ENCODE measurements at places on chromosomes 5 and 9. TPM values are rescaled to one million over a fixed set of nuclear protein-coding genes. Genes with fewer than 3 reads are reported as not detected.
A peak's percentile ranks its signal among the peaks of the same experiment; 100 is the strongest.

GRCh38 chr5:79456890-79457583, 56.9 kb downstream of the HOMER1 start:
- no peak for DNase-seq

DNA sequence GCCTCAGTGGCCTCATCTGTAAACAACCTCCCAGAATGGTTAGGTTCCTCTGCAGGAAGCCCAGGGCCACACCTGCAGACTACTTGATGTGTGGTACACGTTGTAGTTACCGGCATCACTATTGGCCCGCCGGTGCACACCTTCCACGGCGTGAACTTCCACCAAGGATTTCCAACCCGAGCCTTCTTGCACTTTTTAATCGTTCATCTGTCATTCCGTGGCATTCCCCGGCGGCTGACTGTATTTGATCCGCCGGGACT, 5.3 kb upstream of the TRIM41 start:
- DNase-seq: no peak

The SPTLC1 gene
- 63.3 TPM for total RNA-seq

DNA sequence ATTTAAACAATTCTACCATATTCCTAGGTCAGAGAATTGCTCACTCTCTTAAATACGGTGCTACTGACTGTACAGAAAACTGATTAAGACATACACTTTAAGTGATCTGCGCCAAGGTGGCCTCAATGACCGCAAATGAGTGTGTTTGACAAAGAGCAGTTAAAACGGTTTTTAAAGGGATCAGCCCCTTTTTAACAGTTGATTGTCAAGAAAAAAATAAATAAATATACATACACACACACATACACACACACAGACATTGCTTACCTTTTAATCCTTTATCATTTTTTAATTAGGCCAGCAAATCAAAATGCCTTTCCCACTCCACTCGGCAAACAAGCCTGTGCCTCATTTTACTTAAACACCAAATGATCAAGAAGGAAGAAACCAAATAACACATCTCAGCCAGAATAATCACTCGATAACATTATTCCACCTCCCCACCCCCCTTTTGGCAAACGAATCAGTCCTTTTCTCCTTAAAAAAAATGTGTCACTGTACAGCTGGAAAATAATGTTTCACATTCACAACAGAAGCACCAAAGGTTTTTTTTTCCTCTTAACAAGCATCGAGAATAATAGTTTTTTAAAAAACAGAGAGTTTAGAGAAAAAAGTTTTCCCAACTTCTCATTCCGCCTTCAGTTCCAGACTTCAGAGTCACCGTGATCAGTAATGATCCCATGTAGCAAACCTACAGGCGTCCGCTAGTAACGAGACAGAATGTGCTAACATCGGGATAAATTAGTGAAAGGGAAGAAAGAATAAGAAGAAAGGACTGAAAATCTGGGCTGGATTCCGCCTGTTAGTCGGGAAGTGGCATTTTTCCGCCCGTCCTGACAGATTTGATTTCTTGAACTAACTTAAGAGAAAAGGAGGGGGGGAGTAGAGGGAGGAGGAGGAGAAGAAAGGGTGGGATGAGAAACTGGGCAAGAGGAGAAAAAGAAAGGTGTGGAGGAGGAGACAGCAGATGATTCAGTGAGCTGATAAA, at the start of gene ZNF608:
Gene ZNF608 (minus strand): TSS at position 712 of the 988 bp plus-strand sequence. CDS start 1,650 bp downstream, outside the sequence.
- DNase-seq: peak; percentile 50

The DIPK1B gene
- total RNA-seq: 26.3 TPM

The OXCT1 gene
- 30.8 TPM for total RNA-seq

The CLIC3 gene
- 1.4 TPM for total RNA-seq
